ENCODE measurements at places on chromosomes 6 and 20.
A peak's percentile ranks its signal among the peaks of the same experiment; 100 is the strongest.

DNA sequence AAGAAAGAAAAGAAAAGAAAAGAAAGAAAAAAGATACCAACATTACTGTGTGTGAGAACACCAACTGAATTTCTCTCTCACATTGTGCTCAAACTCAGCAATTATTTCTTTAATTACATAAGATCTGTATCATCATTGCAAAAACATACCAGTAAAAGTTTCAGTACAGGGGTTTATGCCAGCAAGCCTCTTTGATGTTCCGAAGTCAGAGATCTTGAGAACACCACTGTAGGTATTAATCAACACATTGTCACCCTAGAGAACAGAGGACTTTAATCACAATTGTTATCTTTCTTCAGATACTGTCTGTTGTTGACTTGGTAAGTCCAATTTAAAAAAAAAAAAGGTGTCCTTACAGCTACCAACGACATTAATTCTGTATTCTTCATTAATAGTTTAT lies 60.9 kb upstream of the MAP7 start:
- no peak for DNase-seq

- DNase-seq: no peak
These were observed 42.6 kb upstream of the SPDEF start for GRCh38 chr6:34598712-34599111.

- DNase-seq: no peak
These were observed 113.3 kb downstream of the RPS12 start for GRCh38 chr6:132927713-132928112.

- DNase-seq: peak; percentile 22
These were observed 2.6 kb downstream of the ASF1A start for GRCh38 chr6:118896339-118897136.

- DNase-seq: no peak
These were observed 6.3 kb upstream of the GTF3C6 start for GRCh38 chr6:110951986-110952794.
